ENCODE measurements at places on chromosomes 2 and 18. TPM values are rescaled to one million over a fixed set of nuclear protein-coding genes. Genes with fewer than 3 reads are reported as not detected.

- DNase-seq: no peak
- H3K27ac ChIP-seq: no peak overlapping the region
- no peak overlapping the region for H3K4me3 ChIP-seq
- H3K27me3 ChIP-seq: no peaks in the 10 kb centered on the region
- no peaks in the 10 kb centered on the region for H3K4me1 ChIP-seq
These were observed 96.4 kb downstream of the CYRIA start for GRCh38 chr2:16568998-16569784.

The TMEM247 gene
- not detected for total RNA-seq

DNA sequence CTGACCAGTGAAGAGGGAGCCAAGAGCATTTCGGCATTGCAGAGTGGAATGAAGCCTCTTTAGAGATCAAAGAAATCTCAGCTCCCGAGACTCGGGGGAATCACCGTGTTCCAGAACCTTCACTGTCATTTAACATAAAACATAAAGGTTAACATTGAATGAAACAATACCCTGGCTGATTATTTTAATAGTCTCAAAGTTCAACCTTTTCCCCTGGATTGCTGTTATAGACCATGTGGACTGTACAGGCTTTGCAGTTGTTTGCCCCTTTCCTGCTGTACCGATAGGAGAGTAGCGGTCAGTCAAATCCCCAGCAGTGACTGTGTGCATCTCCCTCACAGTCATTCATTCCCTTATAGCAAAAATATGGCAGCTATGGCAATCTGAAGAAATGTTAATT lies 48.4 kb downstream of the POU3F3 start:
- H3K27me3 ChIP-seq: no peaks in the 10 kb centered on the region
- no peaks in the 10 kb centered on the region for H3K4me1 ChIP-seq
- H3K4me3 ChIP-seq: no peak overlapping the region
- DNase-seq: no peak

DNA sequence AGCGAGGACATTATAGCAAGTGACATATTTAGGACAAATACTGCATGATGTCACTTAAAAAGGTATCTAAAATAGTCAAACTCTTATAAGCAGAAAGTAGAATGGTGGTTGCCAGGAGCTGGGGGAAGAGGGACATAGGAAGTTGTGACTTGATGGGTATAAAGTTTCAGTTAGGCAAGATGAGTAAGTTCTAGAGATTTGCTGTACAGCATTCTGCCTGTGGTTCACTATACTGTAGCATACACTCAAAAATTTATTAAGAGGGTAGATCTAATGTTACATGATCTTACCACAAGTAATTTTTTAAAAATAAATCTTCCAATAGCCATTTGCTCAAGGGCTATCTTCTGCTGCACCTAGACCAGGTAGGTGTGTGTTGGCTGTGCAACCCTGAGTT lies 78.1 kb upstream of the NPAS2 start:
- H3K27ac ChIP-seq: peak overlapping the region; percentile 62
- peaks cover 13% of the 10 kb centered on the region for H3K4me1 ChIP-seq
- H3K27me3 ChIP-seq: no peaks in the 10 kb centered on the region
- H3K36me3 ChIP-seq: no peaks in the 10 kb centered on the region
- no peak overlapping the region for H3K4me3 ChIP-seq

GRCh38 chr18:3411327-3411726 lies 38.6 kb upstream of the TGIF1 start:
- 0 out of 2 replicates have a peak, but pooled peaks cover 7% of the 10 kb centered on the region for H3K27me3 ChIP-seq
- H3K4me3 ChIP-seq: no peak overlapping the region
- no peaks in the 10 kb centered on the region for H3K4me1 ChIP-seq
- DNase-seq: no peak

The VSNL1 gene
- total RNA-seq: 0.28 TPM

The COPS8 gene
- 61.4 TPM for total RNA-seq

The CARF gene
- 3.1 TPM for total RNA-seq

The RUFY4 gene
- not detected for total RNA-seq

The ABCG5 gene
- not detected for total RNA-seq

- peaks cover 2% of the 10 kb centered on the region for H3K36me3 ChIP-seq
- no peaks in the 10 kb centered on the region for H3K4me1 ChIP-seq
- H3K27ac ChIP-seq: no peak overlapping the region
- no peak overlapping the region for H3K4me3 ChIP-seq
These were observed 78.0 kb downstream of the NDUFA10 start for GRCh38 chr2:239946864-239947728.

DNA sequence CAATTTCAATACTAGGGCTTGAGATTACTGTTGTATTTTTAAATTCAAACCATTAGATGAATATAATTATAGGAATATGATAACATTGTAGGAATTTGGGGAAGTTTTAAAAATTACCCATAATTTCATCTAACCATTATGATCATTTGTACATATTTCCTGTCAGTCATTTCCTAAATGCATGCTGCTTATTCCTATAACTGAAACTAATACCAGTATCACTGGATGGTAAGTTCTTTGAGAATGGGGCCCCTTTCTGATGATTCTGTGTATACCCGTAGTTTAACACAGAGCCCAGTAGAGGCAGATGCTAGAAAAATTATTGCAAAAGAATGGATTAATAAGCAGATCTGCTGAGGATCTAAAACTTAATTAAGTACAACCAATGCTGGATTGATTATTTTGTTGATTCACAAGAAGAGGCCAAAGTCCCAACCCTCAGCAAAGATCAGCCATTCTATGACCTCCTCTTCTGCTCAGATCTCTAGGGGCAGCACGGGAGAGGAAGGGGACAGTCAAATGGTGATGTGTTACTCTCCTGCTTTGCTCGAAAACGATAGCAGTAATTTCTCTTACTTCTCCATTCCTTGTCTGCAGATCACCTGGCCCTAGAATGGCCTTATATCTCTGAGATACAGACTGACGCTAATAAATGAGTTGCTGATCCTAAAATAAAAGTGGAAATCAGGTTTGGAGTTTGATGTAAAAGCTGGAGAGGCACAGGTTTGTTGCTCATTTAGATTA lies 69.5 kb upstream of the PELI1 start:
- no peaks in the 10 kb centered on the region for H3K4me1 ChIP-seq
- DNase-seq: no peak
- no peaks in the 10 kb centered on the region for H3K36me3 ChIP-seq
- H3K27me3 ChIP-seq: peaks cover 13% of the 10 kb centered on the region
- no peak overlapping the region for H3K27ac ChIP-seq
- H3K4me3 ChIP-seq: no peak overlapping the region

The DNER gene
- total RNA-seq: under 0.01 TPM

GRCh38 chr2:129782633-129782990 lies 196.9 kb upstream of the RAB6C start:
- H3K4me1 ChIP-seq: no peaks in the 10 kb centered on the region
- no peaks in the 10 kb centered on the region for H3K27me3 ChIP-seq
- H3K4me3 ChIP-seq: no peak overlapping the region
- DNase-seq: no peak
- H3K27ac ChIP-seq: no peak overlapping the region
- H3K36me3 ChIP-seq: no peaks in the 10 kb centered on the region

DNA sequence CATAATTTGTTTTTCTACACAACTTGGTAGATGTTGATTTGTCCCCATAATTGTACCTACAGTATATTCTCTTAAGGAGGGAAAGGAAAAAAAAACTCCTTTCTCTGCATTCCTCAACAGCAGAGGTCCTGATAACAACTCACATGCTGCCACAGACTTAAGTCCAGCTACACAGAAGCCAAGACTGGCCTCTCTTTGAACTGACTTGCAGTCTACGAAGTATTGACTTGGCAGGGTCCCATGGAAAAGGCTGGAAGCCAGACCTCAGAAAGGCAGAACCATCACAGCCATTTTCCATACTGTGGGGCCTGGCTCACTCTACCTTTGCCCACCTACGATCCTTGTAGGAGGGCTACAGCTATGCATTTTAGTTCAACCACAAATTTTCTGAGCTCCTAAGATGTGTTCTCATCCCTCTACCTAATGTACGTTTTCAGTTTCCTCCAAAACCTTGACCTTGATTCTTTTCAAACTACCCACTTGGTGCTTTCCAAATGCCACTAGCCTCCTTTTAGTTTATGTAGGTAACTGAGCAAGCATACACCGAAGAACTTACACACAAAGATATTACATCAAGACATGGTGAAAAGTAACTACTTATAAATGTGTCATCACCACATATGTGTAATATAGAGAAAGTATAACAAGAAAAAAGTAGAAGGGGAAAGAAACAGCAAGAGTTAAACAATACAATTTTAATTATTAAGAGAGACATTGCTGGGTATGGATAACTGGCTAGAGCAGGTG lies 12.2 kb downstream of the LONRF2 start:
- H3K27ac ChIP-seq: no peak overlapping the region
- no peak for DNase-seq
- peaks cover 9% of the 10 kb centered on the region for H3K27me3 ChIP-seq

DNA sequence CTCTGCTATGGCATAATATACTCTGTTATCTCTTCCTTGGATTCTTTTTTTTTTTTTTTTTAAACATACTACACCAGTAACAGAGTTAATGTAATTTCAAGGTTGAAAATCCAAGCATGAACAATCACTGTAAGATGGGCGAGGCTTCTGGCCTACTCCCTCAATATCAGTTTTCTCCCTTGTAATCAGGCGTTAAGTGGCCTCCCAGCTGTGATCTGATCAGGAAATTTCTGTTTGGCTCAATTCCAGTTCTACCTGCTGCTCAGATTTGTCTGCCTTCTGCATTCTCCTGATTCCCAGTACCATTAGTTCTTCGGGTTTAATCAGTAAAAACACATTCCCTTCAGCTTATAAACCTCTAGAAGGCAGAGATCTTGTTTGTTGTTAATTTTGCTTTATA lies 18.6 kb downstream of the PRKD3 start:
- 0 out of 2 replicates have a peak, but pooled peaks cover 6% of the 10 kb centered on the region for H3K36me3 ChIP-seq
- H3K27me3 ChIP-seq: no peaks in the 10 kb centered on the region
- H3K4me1 ChIP-seq: 0 out of 2 replicates have a peak, but pooled peaks cover 3% of the 10 kb centered on the region
- no peak for DNase-seq
- H3K4me3 ChIP-seq: no peak overlapping the region

GRCh38 chr18:12998332-12999060 lies 7.3 kb downstream of the CEP192 start:
- H3K27ac ChIP-seq: no peak overlapping the region
- no peak for DNase-seq
- H3K27me3 ChIP-seq: no peaks in the 10 kb centered on the region
- H3K36me3 ChIP-seq: no peaks in the 10 kb centered on the region
- no peak overlapping the region for H3K4me3 ChIP-seq
